ENCODE measurements at places on chromosomes 12 and 14.

- no peak for DNase-seq
Measured at GRCh38 chr12:24554612-24555295, 394.1 kb downstream of the BCAT1 start.

DNA sequence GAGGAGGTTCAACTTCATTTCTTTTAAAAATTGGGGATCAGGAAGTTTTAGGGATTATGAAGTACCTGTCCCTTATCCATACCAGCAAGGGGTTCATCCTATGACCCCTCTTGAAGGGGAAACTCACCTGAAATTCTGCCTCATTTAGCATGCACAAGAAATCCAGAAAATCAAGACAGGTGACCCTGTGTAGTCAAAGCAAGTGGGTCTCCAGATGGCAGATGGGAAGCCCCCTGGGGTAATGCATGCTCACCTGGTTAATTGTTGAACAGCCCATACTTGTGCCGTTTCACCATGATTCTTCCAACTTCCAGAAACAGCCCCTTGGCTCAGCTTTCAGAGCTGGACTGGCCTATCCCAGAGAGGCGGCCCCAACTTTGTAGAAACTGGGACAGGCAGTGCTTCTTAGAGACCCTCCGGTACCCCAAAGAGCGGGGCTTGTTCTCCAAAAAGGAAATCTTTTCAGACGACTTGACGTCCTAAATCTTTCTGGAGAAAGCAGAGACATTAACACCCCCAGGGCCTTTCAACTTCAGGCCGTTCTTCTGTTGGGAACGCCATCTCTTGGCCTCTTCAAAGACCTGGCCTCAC lies 66.3 kb upstream of the ESRRB start:
- DNase-seq: no peak

- DNase-seq: no peak
Measured at GRCh38 chr14:100893228-100893601, 10.3 kb downstream of the RTL1 start.

- no peak for DNase-seq
Measured at GRCh38 chr14:36524874-36525745, 5.1 kb upstream of the NKX2-1 start.
